ENCODE measurements at places on chromosomes 4 and X.

DNA sequence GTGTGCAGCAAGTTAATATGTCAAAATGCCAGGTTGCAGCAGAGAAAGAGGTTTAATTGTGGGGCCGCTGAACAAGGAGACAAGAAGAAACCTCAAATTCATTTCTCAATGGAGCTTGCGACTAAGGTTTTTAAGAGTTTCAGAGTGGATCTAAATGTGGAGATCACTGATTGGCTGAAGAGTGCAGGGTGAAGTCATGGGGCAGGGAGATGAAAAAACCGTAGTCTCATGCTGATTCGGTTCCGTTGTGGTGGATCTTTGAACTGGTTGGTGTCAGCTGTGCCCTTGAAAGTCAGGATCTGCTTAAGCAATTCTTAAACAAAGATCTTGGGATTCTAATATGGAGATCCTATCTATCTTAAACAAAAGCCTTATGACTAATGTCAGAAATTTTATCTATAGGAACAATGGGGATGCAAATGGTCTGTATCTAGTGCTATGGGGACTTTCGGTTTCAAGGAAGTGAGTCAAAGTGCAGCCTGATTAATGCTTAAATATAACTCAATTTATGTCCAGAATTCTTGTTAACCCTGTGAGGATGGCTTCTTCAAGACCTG, 173.9 kb upstream of the CENPE start:
- no peak for DNase-seq

DNA sequence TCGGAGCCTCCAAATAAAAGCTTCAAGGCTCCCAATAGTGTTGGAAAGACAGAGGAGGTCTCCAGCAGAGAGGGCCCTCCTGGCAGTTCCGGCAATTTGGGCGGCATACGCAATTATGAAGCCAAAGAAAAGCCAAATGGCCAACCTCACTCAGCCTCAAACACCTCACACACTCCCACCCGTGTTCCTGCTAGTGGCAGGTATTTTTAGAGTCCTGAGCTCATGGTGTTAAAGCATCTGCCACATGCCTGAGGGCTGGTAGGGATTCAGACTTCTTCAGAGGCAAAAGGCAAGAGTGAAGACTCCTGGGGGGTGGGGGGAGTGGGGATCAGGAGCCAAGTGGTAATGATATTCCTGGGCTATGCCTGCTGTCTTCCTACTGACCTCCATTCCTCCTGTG, 7.4 kb downstream of the RAB33A start:
- no peak for DNase-seq

GRCh38 chr4:105934386-105934785, 39.1 kb downstream of the NPNT start:
- DNase-seq = no peak

DNA sequence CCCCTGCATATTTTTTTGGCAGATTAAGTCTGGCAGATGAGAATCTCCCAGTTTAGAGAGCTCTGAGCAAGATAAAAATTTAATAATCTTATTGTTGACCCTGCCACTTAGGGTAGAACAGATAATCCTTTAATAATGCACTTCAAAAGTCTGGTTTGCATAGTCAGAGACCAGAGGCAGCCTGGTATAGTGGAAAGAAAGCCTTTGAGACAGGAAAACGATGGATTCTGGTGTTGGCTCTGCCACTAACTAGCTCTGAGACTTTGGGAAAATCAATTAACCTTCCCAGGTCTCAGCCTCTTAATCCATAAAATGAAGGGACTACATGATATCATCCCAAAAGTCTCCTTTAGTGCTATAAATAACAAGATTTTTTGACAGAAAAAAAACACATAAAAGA, 824.5 kb downstream of the STIM2 start:
- DNase-seq = no peak

DNA sequence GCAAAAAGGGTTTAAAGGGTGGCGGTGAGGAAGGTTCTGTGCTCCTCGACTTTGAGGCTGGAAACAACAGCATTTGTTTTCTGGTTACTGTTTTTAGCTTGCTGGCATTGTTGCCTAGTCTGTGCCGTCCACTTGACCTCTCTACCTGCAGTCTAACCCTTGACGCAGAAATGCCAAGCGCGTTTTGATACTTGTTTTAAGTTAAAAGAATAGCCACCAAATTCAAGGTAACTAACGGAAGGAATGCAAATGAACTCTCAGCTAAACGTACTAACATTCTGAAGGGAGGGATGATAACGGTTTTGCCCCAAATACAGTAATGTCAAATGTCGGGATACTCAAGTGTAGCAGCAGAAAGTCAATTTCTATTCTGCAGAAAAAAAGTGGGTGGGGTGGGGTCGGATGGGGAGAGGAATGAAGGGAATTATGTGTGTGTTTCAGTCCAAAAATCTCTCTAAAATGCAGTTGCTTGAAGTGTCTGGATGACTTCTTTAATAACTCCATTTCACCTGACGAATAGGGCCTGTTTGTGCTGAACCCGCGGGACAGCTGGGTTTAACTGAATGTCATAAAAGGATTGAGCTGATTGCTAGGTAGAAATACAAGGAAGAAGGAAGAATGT, 3.4 kb upstream of the NKX6-1 start:
- DNase-seq = no peak

- no peak for DNase-seq
Observed at GRCh38 chrX:1231850-1232465, 19.5 kb upstream of the CRLF2 start.

DNA sequence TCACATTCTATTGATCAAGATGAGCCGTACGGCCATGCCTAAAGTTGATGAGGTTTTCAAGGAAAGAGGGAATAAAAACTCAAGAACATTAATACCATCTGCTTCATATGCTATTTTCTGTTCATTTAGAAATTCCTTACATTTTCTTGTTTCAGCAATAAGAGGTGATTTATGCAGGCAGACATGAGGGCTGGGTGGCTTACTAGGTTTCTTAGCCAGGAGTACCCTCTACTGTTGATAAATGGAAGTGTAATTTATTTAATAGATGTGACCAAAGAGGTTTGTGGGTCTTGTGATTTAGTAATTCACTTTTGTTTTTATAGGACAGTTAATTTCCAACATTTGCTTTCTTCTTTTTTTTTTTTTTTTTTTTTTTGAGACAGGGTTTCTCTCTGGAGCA, 6.4 kb upstream of the SMIM9 start:
- no peak for DNase-seq

DNA sequence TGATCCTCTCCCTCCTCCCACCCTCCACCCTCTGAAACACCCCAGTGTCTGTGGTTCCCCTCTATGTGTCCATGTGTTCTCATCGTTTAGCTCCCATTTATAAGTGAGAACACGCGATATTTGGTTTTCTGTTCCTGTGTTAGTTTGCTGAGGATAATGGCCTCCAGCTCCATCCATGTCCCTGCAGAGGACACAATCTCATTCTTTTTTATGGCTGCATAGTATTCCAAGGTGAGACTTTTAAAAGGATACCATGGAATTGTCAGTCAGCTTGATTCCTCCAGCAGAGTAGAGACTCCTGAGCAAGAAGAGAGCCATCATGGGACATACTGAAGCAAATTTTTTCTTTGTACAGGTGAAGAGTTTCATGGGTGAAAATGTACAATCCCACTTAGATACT, 38.8 kb upstream of the MTM1 start:
- no peak for DNase-seq

GRCh38 chr4:40563401-40563800, 66.3 kb downstream of the RBM47 start:
- DNase-seq = no peak

DNA sequence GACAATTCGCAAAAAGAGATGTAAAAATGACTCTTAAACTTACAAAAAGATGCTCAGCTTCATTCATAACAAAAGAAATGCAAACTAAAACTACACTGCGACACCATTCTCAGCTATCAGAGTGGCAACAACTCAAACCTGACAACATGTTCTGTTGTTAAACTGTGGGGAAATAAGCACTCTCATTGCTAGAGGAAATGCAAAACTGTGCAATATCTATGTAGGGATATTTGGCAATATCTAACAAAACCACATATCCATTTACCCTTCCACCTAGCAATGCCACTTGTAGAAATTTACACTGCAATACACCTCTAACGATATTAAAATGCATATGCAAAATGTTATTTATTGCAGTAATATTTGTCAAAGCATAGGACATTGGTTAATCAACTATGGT, 78.3 kb upstream of the EGFL6 start:
- DNase-seq = no peak

GRCh38 chr4:111136438-111136837, 513.6 kb upstream of the PITX2 start:
- DNase-seq = no peak

DNA sequence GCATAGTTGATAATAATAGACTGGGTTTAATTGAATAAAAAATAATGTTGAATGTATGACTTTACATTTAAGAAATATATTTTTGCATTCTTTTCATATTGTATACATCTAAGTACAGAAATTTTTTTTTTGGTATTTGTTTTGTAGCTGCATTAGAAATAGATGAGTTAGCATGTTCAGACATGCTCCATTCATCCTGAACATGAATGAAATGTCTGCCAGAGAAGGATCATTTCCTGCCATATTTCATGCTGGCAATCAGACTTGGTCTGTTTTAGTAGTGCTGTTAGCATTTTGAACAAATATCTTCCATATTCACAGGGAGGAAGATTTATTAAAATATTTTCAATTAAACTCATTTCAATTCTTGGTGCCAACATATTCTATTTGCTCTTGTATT, 98.9 kb downstream of the FRMPD4 start:
- no peak for DNase-seq

GRCh38 chr4:16289897-16290554, 63.8 kb upstream of the TAPT1 start:
- DNase-seq = no peak

GRCh38 chr4:62531731-62532130, 1331.6 kb downstream of the ADGRL3 start:
- no peak for DNase-seq

- no peak for DNase-seq
Observed at GRCh38 chrX:68396953-68397352, 36.3 kb downstream of the OPHN1 start.

- no peak for DNase-seq
Observed at GRCh38 chr4:158621729-158622128, 50.0 kb downstream of the C4orf46 start.

- DNase-seq = no peak
Observed at GRCh38 chr4:56062106-56062505, 113.4 kb downstream of the CEP135 start.

DNA sequence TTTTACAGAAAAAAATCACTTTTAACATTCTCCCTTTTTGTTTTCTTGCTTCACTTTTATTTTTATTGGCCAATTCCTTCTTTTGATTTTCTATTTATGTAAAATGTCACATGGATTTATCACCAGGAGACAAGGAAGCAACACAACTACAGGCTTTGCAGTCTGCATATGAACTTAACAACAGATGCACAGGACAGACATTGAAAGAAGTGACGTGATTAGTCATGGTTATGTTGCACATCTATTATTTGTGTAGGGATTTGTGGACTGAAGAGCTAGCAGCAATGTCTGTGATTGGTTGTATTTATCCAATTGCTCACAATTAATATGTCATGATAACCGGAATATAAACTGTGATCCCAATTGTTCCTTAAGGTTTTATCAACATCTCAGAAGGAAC, 147.8 kb upstream of the KLF3 start:
- DNase-seq = no peak

DNA sequence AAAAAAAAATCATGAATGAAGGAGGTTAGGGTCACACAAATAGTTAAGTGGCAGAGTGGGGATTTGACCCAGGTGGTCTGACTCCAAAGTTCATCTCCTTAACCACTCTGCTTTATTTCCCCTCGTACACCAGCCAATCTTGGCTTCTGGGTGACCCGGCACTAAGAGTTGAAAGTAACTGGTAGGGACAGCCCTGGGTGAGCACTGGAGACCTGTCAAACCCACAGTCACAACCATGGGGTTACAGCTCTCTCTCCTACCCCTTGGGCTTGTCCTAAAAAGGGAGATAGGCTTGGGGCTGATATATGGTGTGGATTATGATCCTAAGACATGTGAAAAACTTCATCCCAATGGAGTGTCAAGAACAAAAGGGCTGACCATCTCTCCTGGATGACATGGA, 12.5 kb downstream of the IGFBP7 start:
- DNase-seq = no peak

- no peak for DNase-seq
Observed at GRCh38 chr4:53596901-53597300, 5.6 kb upstream of the LNX1 start.

DNA sequence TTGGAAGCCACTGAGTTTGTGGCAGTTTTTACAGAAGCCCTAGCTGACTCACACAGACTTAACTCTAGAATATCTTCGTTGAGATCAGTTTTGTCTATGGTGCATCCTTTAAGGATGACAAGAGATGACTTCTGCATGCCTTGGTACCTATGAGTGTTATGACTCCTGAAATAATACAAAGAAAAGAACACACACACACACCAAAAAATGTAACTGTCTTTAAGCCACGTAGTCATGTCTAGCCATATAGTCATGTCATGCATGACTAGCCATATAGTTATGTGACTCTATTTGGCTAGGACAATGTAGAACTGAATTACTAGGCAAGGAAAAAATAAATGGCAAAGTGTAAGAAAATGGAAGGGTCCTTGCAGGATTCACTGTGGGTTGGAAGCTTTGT, 447.8 kb downstream of the NLGN4X start:
- no peak for DNase-seq

DNA sequence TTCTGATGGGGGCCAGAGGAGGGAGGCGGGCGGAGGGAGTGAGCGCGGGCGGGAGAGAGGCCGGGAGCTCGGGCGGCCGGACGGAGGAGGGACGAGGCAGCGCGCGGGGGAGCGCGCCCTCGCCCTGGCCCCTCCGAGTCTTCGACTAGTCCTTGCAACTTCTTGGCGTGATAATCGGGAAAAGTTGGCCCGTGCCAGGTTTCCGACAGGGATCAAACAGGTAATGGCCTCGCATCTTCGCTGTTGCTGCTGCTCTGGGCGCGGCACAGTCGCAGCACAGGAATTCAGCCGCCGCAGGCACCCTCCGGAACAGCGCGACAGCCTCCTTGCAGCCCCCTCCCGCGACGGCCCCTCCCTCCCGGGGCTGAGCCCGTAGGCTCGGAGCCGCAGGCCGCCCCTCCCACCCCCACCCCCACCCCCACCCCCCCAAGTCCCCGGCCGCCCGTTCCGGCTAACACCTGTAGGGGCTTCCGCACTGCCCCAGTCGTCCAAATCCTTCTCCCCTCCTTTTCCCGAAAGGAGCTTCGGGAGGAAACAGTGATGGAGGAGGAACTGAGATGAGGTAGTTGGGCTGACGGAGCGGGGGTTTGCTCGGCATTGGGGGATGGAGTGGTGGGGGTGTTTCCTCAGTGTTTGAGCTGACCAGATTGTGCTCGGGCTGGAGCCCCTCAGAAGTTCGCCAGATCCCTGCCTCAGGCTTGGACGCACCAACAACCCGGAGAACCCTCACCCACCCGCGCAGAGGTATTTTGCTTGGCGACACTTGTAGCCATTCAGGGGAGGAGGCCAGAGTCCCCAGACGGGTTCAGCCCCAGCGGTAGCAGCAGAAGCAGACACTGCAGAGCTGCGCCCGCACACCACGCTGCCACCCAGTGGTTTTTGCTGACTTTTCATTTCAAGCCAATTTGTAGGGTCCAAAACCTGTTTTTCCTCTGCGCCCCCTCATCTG, at the start of gene FGF13:
FGF13 (minus strand) TSS at position 319 of the 949 bp plus-strand sequence. CDS start 714 bp downstream, outside the sequence.
- DNase-seq = no peak

GRCh38 chr4:4284827-4285618, 4.9 kb downstream of the LYAR start:
- no peak for DNase-seq

- DNase-seq = no peak
Observed at GRCh38 chrX:13649838-13650237, 3.1 kb upstream of the TCEANC start.

All from activated naive CD4-positive, alpha-beta T cell treated with anti-CD3 and anti-CD28 coated beads, Interleukin-2, amount 50 U/mL, for 72 hours (primary cell).